ENCODE measurements at places on chromosomes 12 and 14. TPM values are rescaled to one million over a fixed set of nuclear protein-coding genes. Genes with fewer than 3 reads are reported as not detected.

The C1QL4 gene
- 5.3 TPM for total RNA-seq

The KRT2 gene
- total RNA-seq: not detected

The SRRM4 gene
- not detected for total RNA-seq

The TTC9 gene
- 0.80 TPM for total RNA-seq

The ERBB3 gene
- 1.4 TPM for total RNA-seq

The SPRYD3 gene
- total RNA-seq: 11.4 TPM

The PRB2 gene
- total RNA-seq: not detected

The IQSEC3 gene
- not detected for total RNA-seq

The FAM186B gene
- 0.17 TPM for total RNA-seq

The RERGL gene
- total RNA-seq: not detected

The AQP2 gene
- total RNA-seq: not detected

The KRT73 gene
- total RNA-seq: not detected

The HOXC12 gene
- total RNA-seq: not detected

The IGF1 gene
- not detected for total RNA-seq

The ARF3 gene
- total RNA-seq: 108 TPM

The PLEK2 gene
- 2.3 TPM for total RNA-seq

The IAPP gene
- total RNA-seq: not detected

The GALNT6 gene
- 58.9 TPM for total RNA-seq

The LRFN5 gene
- total RNA-seq: 0.37 TPM

The GLT8D2 gene
- 4.7 TPM for total RNA-seq
